ENCODE measurements at places on chromosomes 16 and 17.

DNA sequence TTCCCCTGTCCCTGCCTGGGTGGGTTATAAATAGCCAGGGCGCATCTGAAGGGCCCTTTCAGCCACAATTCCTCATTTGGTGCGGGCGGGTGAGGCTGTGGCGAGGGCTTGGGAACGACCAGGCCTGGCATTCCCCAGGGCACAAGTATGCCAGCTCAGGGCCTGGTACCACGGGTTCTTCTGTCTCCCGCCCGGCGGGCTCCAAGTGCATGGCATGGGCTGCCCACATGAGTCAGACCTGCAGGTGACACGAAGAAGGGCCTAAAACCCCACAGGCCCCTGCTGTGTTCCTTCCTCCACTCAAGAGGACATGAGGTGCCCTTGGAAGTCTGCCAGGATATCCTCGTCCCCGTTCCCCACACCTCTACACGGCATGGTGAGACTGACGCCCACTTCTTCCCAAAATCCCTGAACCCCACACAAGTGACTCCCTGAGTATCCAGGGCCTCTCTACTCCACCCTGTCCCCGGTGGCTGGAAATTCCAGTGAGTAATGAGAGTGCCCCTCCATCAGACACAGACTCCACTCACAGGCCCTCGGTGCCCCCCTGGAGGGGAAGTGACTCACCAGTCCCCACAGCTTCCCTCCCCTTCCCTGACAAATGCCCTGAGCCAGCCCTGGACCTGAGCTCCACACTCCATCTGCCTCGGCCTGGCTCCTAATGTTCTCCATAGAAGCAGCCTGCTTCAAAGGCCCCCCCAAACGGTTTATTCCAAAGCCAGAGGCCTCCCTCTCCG, 68.8 kb downstream of the ABR start:
- no peak for DNase-seq

- no peak for DNase-seq
Measured at GRCh38 chr16:31367853-31368252, 12.9 kb downstream of the ITGAX start.

DNA sequence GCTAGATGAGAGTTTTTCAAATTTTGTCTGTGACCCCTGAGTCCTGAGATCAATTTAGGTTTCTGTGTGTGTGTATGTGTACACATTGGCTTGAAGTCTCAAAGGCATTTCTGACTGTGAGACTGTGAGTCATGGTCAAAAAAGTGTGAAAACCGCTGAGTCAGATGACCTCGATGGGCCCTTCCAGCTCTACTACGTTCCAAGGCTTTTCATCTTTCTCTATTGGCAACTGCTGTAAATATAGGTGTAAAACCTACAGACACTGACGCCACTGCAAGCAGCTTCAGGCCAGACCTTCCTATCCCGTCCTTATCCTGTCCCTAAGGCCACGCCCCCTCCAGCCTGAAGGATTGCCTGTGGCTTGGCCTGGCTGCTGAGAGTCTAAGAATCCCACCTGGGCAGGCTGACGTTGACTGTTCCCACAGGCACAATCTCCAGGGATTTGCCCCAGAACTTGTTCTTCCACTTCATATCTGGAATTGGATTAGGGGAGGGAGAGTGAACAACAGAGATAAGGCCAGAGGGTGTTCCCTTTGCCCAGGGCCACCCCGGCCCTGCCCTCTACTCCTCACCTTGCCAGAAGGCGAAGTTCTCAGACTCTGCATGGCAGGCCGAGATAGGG, 11.3 kb downstream of the OSBPL7 start:
- no peak for DNase-seq

DNA sequence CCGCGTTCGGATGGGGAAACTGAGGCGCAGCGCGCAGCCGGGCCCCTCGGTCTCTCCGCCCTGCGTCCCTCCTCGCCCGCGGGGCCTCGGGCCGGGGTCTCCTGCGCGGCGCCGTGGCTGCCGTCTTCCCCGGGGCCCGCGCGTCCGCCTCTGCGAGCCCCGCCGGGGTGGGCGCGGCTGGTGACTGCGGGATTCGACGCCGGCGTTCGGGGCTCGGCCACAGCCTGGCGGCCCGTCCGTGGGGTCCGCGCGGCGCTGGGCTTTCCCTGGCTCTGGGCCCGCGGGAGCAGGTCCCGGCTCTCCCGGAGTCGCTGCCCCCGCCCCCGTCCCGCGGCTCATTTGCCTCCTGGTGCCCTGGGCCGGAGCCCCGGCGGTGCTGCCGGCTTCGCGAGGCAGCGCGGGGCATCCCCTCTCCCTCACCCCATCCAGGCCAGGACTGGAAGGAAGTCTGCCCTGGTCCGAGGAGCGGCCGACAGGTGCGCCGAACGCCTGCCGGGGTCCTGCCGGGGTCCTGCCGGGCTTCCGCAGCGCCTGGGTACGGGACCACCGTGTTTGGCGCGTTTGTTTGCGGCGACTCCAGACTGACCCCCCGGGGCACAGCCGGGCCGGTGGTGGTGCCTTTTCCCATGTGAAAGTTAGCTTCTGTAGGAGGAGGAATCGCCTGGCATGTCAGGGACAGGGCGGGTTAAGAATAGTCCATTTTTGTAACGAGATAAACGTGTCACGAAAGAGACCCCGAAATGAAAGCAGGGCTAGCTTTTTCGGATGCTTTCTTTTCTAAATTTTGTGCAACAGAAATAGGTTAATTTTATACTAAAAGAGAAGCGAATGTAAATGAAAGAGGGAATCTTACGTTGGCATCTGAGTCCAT, 671 bp downstream of the CHMP6 start:
- DNase-seq, result no peak

GRCh38 chr16:50310308-50311133, 44.2 kb downstream of the ADCY7 start:
- DNase-seq, result no peak

DNA sequence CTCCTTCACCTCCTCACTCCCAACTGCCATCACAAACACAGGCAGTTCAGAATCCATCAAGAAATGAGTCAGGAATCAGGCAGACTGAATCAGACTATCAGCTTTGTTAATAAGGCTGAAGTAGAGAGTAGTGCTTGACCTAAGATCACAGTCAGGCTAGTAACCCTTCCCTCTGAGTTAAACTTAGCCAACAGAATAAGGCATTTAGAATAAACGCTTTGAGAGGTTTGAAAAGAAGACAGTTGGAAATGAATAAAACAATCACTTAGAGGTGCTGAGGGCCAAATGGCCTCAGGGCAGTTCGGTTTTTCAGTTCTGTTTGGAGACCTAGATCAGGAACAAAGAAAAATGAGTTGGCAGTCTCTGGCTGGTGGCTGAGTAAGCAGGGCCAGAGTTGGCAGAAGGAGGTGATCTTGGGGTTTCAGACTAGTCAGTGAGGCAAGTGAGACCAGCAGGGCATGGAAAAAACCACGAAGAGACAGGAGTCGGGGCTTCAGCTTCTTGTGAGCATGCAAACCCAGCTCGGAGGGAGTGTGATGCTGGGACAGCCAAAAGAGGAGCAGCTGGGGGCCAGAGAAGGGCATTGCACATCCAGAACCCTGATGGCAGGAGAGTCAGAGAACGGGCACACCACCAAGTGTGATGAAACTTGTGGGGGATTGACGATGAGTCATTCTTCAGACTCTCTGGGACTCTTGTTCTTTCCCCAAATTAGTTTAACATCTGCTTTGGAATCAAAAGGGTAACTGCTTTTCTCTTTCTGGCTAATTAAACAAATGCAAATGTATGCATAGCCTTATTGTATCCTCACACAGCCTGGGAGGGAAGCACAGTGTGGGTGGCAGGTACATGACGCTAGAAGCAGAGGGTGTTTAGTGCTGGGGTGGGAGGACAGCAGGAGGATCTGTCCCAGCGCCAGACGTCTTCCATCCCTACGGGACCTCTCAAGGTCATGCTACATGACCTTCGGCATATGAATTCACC, 54.8 kb downstream of the SPECC1 start:
- DNase-seq, result no peak

- DNase-seq, result no peak
Measured at GRCh38 chr16:28602529-28602928, 5.7 kb upstream of the SULT1A2 start.

DNA sequence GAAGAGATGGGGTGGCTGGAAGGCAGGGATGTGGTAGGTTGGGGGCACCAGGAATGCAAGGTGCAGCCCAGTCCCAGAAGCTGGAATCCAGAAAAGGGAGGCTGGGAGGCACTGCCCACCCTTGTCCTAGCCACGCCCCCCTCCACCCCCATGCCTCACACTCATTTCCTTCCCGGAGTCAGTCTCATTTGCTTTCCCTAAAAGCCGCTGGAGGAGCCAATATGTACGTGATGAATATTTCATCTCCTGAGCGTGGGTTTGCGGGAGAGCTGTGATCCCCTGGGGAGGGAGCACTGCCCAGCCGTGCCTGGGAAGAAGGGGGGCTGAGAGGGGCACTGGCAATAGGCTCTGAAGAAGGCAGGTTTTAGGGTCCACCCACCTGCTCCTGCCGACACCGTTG, 124.5 kb upstream of the LHX1 start:
- no peak for DNase-seq

DNA sequence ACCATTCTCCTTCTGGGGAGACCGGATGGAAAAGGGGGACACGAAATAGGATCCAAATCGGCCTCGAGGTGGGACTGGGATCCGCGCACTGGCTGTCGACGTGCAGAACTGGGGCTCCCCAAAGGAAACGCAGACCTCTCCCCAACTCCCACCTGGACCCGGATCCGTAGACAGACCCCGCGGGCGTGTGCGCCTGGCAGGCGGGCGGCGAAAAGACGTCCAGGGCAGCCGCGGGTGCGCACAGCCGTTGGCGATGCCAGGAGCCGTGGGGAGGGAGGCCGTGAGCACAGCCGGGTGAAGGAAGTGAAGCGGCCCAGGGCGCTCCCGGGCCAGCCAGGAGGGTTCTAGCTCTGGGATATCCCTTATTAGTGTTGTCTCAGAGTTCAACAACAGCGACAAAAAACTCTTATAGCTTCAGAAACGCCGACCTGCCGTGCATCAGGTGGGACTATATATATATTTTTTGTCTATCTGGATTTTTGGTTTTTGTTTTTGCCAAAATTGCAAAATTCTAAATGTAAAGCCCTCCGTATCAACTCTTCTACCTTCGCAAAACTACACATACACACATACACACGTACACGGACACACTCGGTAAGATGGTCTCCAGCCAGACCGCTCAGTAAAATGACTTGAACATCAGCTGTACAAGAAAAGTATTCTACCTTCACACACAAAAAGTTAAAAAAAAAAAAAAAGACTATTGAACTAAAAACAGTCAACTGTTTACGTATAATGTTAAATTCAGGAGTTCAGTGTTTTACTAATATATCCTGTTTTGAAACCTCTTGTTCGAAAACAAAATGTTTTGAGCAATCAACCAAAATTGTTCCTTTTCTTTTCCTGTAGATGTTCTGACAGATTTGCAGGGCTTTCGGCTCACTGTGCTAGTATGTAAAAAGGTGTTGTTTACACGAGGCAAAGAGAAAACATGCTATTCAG, 5.2 kb upstream of the AATF start:
- DNase-seq, result peak; percentile 21

All from NCI-H774 (cell line).